Hematopoietic multipotent progenitor cell (in vitro differentiated cells): ENCODE measurements at places on chromosomes 2 and 18.
A peak's percentile ranks its signal among the peaks of the same experiment; 100 is the strongest.

DNA sequence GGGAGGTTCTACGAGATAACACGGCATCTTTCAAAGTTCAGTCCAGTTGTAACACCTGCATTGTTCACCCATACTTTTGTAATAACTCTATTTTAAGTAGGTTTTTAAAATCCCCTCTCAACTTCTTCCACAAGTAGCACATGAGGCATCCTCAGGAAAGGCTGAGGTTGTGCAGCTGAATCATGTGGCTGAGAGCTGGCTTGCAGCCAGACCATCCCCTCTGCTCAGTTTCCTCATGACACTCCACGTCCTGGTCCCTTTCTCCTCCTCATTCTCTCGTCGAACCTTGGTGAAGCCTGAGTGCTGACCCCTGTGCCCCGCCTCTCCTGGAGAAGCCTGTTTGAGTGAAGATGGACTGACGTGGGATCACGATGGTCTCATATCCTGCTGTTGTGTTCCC is 42.5 kb downstream of the POU3F3 start:
- peak; percentile 29 for DNase-seq

DNA sequence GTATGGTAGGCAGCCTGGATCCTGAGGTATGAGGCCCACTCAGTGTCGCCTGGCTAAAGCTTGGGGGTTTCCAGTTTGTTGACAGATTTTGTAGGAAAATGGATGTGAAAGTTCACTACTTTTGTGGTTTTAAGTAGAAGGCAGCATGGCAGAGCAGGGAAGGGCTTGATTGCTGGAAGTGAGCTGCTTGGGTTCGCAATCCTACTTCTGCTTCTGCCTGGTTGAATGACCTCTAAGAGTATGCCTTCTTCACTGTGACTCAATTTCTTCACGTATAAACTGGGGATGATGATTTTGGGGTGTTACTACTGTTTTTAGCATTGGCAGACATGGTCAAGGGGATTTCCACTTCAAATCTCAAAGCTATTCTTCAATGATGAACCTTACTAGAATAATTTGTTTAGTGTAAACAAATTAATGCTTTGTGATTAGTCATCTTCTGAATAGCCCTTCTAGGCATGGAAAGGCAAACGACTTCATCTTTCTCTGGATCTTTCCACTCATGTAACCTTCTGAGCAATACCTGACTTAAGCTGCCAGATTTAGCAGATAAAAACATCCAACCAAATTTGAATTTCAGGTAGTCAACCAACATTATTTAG is 13.2 kb downstream of the BMP10 start:
- no peak for DNase-seq

GRCh38 chr2:96869822-96870625 is at the start of gene SEMA4C:
TSS of gene SEMA4C (minus strand) at chr2:96870080. CDS start at chr2:96867886, 2,194 bp downstream.
- peak; percentile 41 for DNase-seq

GRCh38 chr18:43882358-43883055 is 605.2 kb upstream of the SYT4 start:
- no peak for DNase-seq

DNA sequence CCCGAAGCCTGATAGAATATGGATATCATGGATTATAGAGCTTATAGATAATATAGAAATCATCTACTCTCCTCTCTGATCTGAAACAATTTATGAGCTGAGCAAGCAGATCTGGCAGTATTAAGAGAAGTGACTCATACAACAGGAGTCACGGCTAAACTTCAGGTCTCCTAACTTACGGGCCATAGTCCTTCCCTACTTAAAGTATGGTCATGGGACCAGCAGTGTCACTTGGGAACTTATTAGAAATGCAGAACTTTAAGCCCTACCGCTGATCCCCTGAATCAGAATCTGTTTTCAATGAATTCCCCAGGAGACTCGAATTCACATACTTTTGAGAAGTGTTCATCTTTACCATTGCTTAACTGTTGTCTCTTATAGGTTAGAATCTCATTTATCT is 195.7 kb upstream of the FANCL start:
- no peak for DNase-seq

DNA sequence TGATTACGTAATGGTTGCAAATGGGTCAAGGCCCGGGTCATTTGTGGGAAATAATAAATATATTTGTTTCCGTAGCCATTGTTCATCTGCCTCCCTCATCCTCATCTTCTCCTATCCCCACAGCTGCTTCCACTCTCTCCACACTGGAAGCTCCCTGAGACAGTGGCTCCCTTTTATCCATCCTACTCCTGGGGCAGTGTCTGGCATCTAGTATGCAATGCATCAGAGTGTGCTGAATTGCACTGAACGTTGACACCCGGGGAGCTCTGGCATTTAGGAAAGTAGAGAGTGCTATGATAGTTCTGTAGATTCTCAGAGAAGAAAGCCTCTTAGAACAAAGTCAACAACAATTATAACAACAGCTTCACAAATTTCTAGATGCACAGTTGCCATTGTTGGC is 45.5 kb upstream of the NAB1 start:
- DNase-seq: no peak

- no peak for DNase-seq
Observed at GRCh38 chr2:164542581-164543021, 78.7 kb downstream of the GRB14 start.

- peak; percentile 58 for DNase-seq
Observed at GRCh38 chr2:143110758-143111428, 18.3 kb upstream of the ARHGAP15 start.

DNA sequence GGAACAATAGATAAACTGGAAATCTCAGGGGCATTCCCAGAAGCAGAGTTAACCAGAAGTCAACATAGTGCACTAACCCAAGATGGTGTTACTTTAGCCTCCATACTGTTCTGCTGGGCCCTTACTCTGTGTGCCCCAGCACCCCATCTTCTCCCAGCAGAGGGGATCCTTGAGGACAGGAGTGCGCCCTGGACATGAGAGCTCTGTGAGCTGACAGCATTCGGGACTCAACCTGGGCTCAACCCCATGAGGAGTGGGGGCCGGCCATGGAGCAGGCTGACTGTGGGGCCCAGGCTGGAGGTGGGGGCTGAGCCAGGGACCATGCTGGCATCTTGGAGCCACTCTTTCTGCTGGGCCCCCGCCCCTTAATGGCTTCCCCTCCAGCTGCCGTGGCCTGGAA is 156.3 kb upstream of the HS6ST1 start:
- DNase-seq: no peak

- DNase-seq: no peak
Observed at GRCh38 chr2:9424447-9425164, 1.2 kb downstream of the CPSF3 start.

DNA sequence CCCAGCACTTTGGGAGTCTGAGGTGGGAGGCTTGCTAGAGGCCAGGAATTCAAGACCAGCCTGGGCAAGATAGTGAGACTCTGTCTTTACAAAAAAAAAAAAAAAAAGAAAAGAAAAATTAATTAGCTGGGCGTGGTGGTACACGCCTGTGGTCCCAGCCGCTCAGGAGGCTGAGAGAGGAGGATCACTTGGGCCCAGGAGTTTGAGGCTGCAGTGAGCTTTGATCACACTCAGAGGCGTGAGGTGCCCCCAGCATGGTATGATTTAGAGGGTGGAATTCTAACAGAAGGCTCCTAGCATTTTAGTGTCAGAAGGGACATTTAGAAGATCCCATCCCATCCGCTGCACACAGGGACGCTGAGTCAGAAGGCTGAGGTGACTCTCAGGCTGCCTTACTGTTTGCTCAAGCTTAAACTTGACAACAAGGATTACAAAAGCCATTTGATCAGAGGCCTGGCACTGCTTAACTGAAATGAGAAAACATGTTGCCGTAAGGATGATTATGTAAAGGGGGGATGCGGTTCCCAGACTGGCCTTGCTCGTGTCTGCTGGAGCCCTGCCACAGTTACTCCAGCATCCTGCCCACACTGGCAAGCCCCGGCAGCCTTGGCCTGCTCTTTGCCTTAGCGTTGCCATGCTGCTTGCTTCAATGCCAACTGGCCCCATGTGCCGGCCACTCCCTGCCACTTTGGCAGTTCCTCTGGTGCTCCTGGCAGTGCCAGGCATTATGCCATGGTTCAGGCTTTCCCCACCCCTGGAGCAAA is 45.6 kb upstream of the SLC1A4 start:
- no peak for DNase-seq

- DNase-seq: no peak
Observed at GRCh38 chr2:217167531-217167930, 307.7 kb upstream of the TNP1 start.

DNA sequence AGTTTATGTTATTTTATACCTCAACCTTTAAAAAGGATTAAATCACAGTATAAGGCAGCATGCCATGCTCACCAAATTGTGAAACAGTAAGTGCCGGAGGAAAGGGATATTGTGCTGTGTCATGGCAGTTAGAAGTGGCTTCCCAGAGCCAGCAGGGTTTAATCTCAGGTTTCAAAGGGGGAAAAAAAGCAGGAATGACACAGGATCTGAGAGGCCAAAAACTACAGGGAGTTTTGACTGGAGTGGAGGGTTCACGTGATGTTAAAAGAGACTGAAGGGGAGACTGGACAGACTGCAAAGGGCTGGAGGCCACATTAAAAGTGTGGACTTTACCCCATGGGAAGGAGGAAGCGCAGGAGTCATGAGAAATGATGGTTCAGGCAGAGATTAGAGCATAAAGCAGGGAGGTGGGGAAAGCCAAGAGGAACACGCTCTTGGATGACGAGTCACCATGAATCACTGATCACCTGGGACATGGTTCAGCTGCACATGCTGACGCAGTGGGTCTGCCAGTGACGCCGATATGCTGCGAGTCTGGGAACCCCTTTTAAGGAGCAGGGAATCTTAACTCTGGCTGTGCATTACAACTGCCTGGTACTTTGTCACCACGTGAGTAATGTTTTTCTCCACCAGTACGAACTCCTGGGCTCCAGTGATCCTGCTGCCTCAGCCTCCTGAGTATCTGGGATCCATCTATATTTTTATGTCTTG is 6.1 kb downstream of the CHMP1B start:
- DNase-seq: no peak

DNA sequence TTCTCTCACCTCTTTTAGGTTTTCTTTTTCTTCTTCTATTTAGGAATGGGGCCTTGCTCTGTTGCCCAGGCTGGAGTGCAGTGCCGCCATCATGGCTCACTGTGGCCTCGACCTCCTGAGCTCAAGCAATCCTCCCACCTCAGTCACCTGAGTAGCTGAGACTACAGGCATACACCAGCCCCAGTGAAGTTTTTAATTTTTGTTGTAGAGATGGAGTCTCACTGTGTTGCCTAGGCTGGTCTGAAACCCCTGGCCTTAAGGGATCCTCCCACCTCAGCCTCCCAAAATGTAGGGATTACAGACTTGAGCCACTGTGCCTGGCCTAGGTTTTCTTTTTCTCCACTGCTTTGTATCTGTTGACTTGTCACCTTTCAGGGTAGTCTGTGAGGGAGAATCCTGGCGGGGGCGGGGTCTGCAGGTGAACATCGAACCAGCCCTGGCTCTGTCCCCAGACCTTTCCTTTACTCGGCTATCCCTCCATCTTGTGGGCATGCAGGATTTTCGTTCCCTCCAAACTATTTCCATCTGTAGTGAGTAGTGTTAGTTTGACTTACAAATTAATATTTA is 21.7 kb downstream of the NCK2 start:
- no peak for DNase-seq

DNA sequence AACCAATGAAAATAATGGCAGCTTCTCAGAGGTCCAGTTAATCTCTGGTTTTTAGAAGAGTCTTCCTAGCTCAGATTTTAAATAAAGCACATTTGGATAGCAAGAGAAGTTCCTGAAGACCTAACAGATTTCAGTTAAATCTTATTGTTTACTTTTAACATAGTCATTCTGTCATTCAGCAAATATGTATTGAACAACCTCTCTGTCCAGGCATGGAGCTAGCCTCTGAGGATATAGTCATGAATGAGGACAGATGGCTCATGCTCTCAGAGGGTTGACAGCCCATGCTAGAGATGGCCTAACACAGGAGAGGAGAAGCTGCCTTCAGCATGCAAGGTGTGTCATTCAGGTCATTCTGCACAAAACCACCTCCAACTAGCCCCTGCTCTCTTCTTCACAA is 6.2 kb downstream of the CCBE1 start:
- no peak for DNase-seq

GRCh38 chr18:64330161-64330560 is 181.3 kb upstream of the LINC00305 start:
- peak; percentile 58 for DNase-seq

DNA sequence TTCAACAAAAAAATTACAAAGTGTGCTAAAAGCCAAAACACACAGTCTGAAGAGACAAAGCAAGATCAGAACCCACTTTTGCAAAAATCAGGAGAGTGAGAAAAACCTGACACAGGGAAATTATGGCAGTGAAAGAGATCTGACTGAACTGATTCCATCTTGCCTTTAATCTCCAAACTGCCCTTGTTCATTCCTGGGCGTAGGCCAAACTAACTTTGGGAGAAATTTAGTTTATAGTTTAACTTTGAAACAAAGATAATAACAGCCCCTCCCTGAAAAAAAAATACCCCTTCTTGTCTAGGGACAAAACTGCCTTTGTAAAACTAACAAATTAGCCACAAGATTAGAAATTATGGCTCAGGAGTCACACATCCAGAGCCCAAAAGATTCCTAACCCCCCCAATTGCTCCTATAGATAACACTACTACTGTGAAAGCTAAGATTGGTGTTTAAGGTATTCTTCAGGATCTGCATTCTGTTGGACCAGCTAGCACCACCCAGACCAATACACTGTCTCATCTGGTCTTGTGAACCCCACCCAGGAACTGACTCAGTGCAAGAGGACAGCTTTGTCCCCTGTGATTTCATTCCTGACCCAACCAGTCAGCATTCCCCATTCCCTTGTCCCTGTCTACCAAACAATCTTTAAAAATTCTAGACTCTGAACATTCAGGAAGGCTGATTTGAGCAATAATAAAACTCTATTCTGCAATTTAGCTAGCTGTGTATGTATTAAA is 226.1 kb upstream of the SH3BP4 start:
- DNase-seq: no peak

GRCh38 chr2:111951486-111951885 is 53.1 kb downstream of the MERTK start:
- no peak for DNase-seq

- DNase-seq: no peak
Observed at GRCh38 chr2:134465228-134466105, 211.6 kb downstream of the MGAT5 start.

DNA sequence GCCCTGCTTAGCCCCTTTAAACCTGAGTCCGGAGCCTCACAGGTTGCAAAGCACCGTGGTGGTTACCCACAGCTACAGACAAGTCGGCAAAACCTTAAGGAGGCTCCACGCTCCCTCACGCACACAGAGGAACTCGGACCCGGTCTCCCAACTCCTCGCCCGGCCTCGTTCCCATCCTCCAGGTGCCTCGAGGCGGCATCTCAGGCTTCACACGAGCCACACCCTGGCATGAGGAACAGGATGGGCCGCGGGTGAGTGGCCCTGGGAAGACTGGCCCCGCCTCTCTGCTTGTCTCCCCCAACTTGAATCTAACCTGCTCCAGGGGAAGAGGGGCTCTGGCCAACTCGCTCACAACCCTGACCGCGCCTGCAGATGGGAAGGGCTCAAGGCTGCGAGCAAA is 97.4 kb downstream of the EIPR1 start:
- DNase-seq: no peak

GRCh38 chr2:227612546-227613271 is 1.9 kb downstream of the SCYGR3 start:
- DNase-seq: no peak

GRCh38 chr2:151577116-151577515 is 157.2 kb downstream of the NEB start:
- DNase-seq: no peak

GRCh38 chr2:71891155-71891554 is 256.5 kb downstream of the CYP26B1 start:
- no peak for DNase-seq

- DNase-seq: no peak
Observed at GRCh38 chr18:2325933-2326332, 245.4 kb downstream of the METTL4 start.

- DNase-seq: no peak
Observed at GRCh38 chr2:191264647-191265081, 19.5 kb downstream of the MYO1B start.

GRCh38 chr2:157911246-157911645 is 35.1 kb upstream of the ACVR1 start:
- DNase-seq: no peak
